HuH-7 (cell line): ENCODE measurements at places on chromosomes 1 and 21.

DNA sequence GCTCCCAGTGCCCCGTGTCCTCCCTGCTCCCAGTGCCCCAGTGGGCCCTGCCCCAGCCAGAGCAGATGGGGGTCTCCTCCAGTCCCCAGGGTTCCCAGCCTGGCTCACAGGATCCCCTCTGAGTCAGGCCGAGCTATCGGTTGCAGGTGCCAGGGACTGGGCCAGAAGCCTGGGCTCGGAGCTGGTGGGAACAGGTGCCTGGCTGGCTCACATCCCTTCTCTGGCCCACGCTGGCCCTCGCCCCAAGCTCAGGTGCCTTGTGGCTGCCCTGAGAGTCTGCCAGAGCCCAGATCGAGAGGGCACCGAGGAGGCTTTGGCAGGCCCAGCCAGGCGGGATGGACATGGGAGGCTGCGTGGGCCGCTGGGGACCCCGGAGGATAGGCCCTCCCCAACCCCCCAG, 18.9 kb downstream of the PLCH2 start:
- no peak for DNase-seq

- no peak for DNase-seq
Measured at GRCh38 chr1:68379085-68379478, 70.7 kb downstream of the RPE65 start.

- no peak for DNase-seq
Measured at GRCh38 chr1:63548877-63549276, 25.6 kb downstream of the EFCAB7 start.

- DNase-seq: no peak
Measured at GRCh38 chr1:195663549-195664280, 944.5 kb downstream of the KCNT2 start.

DNA sequence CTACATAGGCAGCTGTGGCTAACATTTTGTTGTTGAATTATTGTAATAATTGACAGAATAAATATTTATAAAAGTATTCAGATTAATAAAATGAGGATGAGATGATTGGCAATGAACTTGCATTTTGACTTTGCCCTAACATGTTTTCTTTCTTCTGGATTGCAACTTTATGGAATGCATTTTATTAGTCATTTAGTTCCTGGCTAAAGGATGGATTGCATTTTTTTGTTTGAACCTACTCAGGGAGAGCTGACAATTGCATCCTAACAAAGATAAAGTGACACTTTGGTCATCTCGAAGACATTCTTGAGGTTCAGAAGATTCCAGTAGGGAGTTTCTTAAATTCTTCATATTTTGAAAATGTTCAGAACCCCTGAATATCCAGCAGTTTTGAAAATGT, 37.5 kb downstream of the PGM1 start:
- DNase-seq: no peak

DNA sequence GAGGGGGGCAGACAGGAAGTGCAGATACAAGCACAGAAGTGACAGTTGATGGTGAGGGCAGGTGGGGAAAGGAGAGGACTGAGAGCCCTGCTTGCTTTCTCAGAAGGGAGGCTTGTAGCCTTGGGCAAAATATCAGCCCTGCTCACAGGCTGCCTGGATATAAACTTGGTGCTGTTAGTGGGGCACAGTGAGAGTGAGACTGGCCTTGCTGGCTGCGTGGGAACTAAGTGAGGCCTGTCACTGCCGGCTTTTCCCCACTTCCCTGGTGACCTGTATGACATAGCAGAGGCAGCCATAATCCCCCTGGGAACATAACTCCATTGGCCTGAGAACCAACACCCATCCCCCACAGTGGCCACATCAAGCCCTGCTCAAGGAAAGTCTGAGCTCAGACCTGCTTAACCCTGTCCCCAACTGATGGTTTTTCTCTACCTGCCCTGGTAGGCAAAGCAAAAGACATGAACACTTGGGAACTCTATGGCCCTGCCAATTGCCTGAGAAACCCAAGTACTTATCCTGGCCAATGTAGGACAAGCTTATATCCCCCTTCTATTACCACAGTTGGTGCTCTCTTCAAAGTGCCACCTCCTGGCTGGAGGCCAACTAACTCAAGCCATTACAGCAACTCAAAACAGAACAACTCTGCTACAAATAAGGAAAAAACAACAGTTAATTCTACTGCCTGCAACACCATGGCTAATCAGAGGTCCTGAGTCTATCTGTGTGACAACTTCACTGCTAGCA, 472.7 kb downstream of the PLPP3 start:
- DNase-seq: no peak

DNA sequence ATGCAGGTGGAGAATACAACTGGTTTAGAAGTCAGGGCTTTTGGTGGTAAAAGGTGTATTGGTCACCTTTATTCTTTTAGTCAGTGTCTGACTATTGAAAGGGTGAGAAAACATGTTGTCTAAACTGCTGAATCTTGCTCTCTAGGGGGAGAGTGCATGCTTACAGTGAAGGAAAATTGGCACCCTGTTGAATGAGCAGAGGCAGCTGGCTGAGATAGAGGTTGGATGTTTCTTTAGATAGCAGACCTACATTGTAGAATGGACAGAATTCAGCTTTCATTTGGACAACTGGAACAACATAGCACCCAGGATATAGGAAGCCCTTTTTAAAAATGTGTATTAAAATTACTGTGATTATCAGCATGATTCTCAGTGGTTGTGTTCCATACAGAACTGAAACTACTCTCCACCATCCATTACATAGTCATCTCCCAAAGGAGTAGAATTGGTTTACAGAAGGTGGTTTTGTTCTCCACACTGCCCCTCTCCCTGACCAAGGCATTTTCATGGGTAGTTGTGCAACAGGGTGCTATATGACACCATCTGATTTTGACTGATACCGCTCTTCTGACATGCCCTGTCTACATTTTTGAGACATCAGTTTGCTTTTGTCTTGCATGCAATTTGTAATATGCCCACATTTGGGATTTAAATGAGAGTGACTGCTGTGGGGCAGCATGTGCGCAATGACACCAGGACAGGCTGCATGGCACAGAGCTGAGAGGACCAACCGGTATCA, 16.2 kb downstream of the RHOU start:
- peak; percentile 70 for DNase-seq

DNA sequence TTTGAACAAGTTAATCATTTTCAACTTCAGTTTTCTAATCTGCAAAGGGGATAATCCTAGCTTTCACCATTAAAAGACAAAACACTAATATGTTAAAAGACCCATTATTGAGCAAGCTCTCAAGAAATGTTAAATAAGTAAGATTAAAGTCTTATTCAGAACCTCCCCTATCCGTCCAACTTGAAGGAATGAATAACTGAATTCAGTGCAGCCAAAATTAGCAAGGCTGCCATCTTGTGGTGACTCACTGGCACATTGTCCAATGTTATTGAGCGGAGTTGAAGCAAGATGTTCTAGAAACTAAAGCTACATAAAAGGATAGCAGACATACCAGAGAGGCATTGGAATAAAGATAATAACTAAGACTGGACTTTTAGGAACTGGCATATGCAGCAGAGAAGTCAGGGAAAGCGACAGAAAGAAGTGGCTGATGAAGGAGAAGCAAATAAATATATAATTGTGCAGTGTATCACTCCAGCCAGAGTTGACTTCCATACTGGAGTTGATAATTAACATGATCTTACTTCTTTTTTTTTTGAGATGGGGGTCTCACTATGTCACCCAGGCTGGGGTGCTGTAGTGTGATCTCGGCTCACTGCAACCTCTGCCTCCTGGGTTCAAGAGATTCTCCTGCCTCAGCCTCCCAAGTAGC, 8.2 kb upstream of the CAP1 start:
- peak; percentile 50 for DNase-seq

- DNase-seq: no peak
Measured at GRCh38 chr1:11534846-11535245, 55.9 kb downstream of the DISP3 start.

GRCh38 chr1:9406111-9406510, 113.4 kb downstream of the SPSB1 start:
- no peak for DNase-seq

- DNase-seq: no peak
Measured at GRCh38 chr1:115842948-115843347, 2.0 kb upstream of the NHLH2 start.

DNA sequence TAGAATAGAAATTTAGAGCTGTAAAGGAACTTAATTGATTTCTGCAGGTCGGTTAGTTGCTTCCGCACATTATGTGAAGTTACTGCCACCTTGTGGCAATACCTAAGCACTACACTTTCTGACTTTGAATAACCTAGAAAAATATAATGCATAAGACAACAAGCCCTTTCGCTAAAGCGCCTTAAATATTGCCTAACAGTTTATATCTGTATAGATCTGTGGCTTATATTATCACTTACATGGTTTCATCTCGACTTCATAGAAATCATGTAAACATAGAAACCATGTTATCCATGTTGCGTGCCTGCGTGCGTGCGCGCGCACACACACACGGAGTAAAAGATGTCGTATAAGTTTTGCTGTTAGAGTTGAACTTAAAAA, 10.9 kb upstream of the IFI16 start:
- DNase-seq: peak; percentile 8
